ENCODE measurements at places on chromosomes 7 and 10.

DNA sequence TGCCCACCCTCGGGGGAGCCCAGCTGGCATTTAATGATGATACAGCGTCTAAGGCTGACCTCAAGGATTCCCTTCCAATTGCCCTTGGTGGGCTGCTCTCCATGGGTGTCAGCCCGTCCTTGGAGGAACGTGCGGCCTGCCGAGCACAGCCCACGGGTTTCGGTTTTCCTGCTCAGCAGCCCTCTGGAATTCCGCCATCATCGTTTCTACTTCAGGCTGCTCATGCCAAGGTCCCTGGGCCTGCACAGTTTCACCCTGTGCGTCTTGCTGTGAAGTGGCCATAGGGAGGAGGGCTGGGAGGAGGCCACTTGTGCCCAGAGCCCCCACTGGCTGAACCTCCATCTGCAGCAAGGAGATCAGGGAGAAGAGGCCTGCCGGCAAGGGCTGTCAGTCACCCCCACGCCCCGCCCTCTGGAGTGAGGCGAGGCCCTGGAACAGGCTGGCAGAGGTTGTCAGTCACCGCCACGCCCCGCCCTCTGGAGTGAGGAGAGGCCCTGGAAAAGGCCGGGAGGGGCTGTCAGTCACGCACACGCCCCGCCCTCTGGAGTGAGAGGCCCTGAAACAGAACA lies 82.8 kb downstream of the CHST15 start:
- DNase-seq, result no peak

- DNase-seq, result no peak
Observed at GRCh38 chr7:3965794-3966395, 664.8 kb downstream of the SDK1 start.

GRCh38 chr10:76106611-76107010 lies 675.2 kb downstream of the LRMDA start:
- DNase-seq, result peak; percentile 85

GRCh38 chr10:118734475-118734874 lies 20.3 kb downstream of the CACUL1 start:
- DNase-seq, result no peak

DNA sequence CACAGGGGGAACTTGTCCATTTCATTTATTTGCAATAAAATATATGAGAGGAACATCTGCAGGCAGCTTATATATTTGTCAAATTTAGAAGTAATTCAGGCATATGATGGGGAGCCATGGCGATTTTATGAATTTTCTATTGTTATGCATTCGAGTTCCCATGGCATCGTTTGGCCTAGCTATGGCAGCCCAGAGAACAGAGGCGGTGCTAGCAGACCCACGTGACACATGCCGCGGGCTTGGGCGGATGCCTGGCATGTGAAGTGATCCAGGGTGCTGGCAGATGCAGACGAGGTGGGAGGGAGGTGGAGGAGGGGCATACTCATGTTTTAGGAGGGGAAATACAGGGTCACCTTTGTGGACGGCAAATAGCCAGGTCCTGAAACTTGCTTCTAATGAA lies 560.0 kb upstream of the GALNT17 start:
- no peak for DNase-seq

DNA sequence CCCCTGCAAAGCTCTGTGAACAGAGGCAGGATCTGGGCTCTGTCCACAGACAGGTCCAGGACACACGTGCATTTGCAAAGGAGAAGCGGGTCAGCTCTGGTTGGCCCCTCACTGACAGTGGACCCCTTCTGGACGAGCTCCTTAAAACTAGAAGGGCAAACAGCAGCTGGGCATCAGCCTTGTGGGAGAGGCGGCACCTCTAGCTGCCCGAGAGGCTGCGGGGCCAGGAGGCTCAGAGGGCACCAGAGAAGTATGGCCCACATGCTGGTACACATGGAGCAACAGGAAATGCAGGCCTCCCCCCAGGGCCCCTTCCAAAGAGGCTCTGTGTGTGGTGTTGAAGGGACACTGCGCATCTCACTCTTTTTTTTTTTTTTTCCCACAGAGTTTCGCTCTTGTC lies 233.0 kb upstream of the TCERG1L start:
- DNase-seq, result no peak
